ENCODE measurements at places on chromosomes 11 and 22.

DNA sequence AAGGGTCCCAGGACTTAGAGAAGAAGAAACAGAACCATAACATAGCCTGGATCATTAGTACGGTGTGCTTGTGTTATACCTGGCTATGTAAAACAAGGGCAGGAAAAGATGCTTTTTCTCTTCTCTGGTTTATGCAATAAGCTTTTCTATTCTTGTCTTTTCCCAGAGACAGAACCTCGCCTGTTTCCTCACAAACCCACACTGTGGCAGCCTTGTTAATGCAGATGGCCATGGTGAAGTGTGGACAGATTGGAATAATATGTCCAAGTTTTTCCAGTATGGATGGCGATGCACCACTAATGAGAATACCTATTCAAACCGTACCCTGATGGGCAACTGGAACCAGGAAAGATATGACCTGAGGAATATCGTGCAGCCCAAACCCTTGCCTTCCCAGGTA lies 2.9 kb downstream of the CFAP68 start:
- DNase-seq, result no peak

- no peak for DNase-seq
These were observed 175.8 kb downstream of the CSNK2A3 start for GRCh38 chr11:11177156-11177808.

DNA sequence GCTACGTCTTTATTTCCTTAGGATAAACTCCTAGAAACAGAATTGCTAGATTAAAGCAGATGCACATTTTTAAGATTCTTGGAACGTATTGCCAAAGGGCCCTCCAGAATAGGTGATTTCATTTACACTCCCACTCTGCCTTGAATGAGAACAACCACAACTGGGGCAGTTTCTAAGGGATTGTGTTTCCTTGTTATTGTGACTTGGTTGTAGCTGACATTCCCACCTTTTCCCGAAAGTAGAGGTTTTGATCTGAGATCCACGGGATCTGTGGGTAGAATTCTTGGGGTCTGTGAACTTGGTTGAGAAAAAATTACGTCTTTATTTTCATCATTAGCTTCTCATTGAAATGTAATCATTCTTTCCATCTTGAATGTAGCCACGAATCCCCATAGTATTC lies 21.5 kb downstream of the LRRC32 start:
- no peak for DNase-seq

- no peak for DNase-seq
These were observed 21.3 kb downstream of the TNKS1BP1 start for GRCh38 chr11:57303280-57303989.

DNA sequence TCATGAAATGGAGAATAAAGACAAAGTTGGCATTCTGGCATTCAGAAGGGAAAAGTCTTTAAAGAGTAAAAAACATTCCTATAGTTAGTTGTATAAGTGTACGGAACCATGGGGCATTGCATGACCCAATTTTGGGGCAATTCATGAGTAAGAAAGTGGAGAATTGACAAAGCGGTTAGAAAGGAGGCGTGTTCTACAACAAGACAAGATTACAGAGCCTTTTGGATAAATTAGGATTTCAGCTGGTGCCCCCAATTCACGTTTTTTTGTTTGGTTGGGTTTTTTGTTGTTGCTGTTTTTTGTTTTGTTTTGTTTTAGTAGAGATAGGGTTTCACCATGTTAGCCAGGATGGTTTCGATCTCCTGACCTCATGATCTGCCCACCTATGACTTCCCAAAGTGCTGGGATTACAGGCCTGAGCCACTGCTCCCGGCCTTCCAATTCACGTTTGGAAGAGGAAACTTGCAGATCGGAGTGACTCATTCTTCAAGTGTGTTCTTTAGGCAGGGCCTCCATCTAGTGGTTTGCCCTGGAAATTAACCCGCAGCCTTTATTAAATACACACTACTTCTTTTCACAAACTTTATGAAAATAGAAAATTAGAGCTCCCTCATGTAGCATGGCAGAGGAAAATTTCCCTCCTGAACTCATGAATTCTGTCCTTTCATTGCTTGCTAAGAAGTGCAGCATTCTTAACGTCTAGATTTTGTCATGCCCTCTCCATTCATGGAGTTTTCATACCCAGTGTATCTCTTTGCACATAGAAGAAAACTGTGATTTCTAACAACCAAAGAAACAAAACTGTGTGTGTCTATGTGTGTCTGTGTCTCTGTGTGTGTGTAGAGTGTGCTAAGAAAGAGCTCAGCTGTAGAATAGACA lies 118.1 kb downstream of the BBOX1 start:
- peak; percentile 70 for DNase-seq

DNA sequence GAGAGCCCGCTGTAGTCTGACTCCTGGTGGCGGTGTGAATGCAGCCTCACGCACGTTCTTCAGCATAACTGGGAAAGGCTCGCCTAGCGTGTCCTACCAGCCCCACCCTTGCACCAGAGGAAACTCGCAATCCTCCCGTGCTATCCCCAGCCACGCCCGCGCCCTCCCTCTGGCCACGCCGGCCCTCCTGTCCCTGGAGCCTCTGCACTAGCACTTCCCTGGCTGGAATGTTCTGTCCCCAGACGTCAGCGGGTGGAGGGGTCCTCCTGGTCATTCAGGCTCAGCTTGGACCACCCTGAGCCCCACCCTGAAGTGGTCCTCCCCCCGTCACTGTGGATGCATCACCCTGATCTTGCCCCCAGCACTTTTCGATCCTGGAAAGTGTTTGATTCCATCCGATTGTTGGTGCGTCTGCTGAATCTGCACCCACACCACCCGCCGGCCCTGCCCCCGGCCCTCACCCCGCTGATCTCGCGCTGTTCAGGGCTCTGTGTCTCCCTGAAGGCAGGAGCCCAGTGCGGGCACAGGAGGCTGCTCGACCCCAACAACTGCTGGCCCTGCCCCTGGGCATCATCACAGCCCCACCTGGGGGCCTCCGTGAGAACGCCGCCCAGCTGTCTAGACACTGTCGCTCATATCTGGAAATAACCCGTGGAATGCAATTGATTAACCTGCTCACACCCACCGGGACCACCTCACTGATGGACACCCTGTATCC lies 437.0 kb downstream of the TBC1D22A start:
- no peak for DNase-seq

DNA sequence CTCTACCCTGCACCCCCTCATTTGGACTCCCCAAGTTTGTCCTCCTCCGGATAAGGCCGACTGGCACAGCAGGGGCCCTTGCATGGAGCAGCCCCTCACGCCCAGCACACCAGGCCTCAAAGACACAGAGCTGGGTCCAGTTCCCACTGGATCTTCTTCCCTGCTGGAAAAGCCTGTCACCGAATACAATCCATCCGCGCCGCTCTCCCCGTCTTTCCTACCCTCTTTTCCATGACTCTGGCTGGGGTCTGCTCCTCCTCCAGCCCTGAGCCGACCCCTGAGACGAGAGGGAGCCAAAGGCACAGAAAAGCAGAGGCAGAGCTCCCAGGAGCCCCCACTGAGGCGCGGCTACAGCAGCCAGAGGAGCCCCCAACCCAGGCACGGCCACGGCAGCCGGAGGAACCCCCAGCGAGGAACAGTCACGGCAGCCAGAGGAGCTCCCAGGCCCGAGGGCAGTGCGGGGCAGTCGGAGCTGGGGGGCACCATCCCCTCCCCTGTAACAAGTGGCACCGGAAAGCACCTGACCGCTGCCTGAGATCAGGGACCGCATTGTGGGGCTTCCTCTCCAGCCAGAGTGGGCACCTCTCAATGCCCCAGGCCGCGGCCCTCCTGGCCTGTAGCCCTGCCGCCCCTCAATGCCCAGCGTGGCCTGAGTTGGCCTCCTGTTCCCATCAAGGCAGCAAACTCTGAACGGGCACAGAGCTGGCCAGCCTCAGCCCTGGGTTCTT lies 12.0 kb downstream of the ALG12 start:
- DNase-seq, result no peak

- no peak for DNase-seq
These were observed 57.0 kb downstream of the MYH9 start for GRCh38 chr22:36330655-36331305.

GRCh38 chr11:127653076-127653475 lies 652.5 kb upstream of the KIRREL3 start:
- no peak for DNase-seq

GRCh38 chr11:86138958-86139357 lies 70.1 kb upstream of the PICALM start:
- DNase-seq, result no peak

GRCh38 chr11:13713982-13714381 lies 45.5 kb downstream of the FAR1 start:
- DNase-seq, result no peak

GRCh38 chr22:31652911-31653684 lies 8.9 kb downstream of the PISD start:
- no peak for DNase-seq

GRCh38 chr22:35313311-35314121 lies 13.8 kb downstream of the TOM1 start:
- no peak for DNase-seq

- DNase-seq, result no peak
These were observed 51.5 kb downstream of the IRAG1 start for GRCh38 chr11:10641912-10642697.

DNA sequence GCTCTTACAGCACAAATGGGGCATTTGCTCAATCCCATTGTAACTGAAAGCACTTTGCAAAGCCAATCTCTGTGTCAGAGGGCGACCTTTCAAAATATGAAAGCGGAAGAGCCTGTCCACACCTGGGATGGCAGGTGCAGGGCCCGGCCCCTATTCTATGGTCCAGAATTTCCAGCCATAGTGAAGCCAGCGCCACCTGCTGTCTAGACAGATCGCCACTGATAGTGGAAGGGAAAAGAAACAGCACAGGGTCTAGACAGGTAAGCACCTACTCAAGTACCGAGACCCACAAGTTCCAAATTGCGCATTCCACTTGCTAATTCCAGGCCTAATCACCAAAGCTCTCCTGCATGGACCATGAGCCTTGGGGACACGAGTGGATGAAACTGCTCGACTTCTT lies 141.4 kb downstream of the NTM start:
- peak; percentile 72 for DNase-seq

GRCh38 chr11:66956689-66957290 lies 1.4 kb downstream of the PC start:
- DNase-seq, result peak; percentile 27

- peak; percentile 22 for DNase-seq
These were observed 30.4 kb downstream of the CREB3L1 start for GRCh38 chr11:46307785-46308341.

- no peak for DNase-seq
These were observed 205.6 kb downstream of the DDX10 start for GRCh38 chr11:108870373-108871020.

GRCh38 chr11:106614262-106614661 lies 404.0 kb downstream of the GUCY1A2 start:
- DNase-seq, result no peak

GRCh38 chr11:75233754-75234172 lies 6.8 kb upstream of the TPBGL start:
- DNase-seq, result peak; percentile 92

DNA sequence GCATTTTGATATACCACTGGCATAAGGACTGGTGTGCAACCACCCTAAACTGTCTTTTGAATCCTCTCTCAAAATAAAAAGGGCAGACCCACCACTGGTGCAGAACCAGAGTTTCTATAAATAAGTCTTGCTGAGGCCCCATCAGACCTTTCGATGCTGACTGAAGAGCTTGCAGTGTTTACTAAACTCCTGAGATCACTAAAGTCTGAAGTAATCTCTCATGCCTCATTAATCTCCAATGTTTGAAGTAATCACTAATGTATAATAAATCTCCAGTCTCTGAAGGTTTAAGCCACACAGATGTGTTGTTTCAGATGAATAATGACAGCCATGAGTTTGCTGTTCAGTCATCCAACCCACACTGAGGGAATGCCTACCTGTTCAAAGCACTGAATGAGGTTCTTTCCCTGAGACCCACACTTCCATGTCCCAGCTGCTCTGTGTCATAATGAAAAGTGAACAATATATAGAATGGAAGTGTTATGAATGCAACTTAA lies 50.6 kb upstream of the DEUP1 start:
- no peak for DNase-seq

GRCh38 chr11:111778047-111778558 lies 11.9 kb upstream of the PPP2R1B start:
- no peak for DNase-seq

DNA sequence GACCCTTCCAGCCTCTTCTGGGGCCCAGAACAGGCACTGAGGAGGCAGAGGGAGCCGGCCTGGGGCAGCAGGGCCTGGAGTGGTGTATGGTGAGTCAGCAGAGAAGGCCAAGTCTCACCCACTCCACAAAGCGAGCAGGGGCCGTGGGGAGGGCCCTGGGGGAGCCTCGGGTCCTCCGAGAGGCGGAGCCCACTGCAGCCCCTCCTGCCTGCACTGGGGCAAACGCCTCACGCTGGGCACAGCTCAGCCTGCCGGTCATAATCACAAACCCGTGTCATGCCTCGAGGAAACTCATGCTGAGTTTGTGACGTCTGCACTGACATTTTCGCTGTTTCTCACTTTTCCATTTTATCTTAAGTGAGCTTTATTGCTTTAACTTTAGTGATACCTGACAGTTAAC lies 38.4 kb downstream of the TOLLIP start:
- DNase-seq, result no peak

DNA sequence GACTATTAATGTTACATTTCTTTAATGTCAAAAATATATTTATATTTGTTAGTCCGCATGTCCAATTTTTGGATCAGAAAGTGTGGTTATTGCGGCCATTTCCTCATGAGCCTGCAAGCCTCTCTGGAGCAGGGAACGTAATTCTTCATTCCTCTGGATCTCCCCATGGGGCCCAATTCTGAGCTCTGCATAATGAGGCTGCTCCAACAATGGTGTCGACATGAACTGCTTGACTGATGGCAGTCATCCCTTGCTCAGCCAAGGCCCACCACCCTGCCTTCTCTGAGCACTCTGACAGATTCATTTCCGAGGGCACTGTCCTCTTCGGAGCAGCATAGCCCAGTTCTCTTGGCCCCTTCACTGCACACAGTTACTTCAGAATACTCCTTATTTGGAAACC lies 3.1 kb upstream of the HEPACAM start:
- DNase-seq, result peak; percentile 57

DNA sequence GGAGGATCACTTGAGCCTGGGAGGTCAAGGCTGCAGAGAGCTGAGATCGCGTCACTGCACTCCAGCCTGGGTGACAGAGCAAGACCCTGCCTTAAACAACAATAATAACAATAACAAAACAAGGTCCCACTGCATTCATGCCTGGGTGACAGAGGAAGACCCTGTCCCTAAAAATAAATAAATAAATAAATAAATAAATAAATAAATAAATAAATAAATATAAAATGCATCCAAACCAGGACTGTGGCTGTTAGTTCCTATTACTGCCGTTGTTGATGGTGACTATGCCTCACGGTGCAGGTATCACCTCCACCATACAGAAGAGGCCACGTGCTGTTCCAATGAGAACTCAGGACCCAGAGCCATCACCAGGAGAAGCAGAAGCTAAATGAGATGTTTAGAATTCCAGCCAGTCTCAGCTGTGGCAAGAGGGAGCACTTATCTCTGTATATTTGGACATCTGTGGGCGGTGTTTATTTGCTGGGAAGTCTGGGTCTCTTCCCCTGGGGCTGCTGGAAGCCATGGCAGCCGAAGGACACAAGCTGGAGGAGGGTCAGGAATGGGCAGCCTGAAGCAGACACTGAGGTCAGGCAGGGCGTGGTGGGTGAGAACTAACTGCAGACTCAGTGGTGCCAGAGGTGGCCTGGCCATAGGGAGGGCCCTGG lies 21.6 kb downstream of the C11orf86 start:
- DNase-seq, result no peak

- DNase-seq, result no peak
These were observed 101.6 kb upstream of the B3GAT1 start for GRCh38 chr11:134513585-134514120.

- no peak for DNase-seq
These were observed 120.1 kb upstream of the OR9Q1 start for GRCh38 chr11:57903441-57904123.

Data from neural progenitor cell (in vitro differentiated cells).